ENCODE measurements at places on chromosomes 1 and 21.
A peak's percentile ranks its signal among the peaks of the same experiment; 100 is the strongest.

GRCh38 chr1:230537456-230537855 is 104.8 kb upstream of the COG2 start:
- no peak for DNase-seq

GRCh38 chr1:201487742-201488141 is 18.8 kb upstream of the PHLDA3 start:
- DNase-seq, result no peak

DNA sequence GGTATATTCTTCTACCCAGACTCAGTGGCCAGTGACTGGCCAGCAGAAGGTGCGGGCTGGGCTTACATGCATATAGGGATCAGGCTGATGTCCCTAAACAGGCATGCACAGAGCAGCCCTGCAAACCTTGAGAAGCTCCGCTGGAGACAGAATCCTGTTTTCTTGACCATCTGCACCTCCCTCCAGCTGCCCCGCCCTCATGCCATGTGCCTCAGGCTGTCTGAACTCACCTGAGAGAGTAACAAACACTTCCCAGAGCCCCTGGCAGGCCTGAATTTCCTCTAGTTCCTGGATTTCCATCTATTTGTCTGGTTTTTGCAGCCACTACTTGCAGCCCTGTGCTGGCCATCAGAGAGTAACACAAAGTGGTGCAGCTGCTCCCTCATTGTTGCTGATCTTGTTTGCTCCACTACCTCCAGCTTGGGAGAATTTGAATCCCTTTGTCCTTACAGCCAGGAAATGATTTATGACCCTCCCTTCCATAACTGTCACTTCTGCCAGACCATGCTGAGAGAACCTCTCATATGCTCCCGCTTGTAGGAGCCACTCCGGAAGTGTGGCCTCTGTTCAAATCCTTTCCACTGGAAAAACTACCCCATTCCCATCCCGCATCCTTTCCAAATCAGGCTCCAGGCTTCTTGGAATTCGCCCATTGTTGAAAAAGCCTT is 113.6 kb downstream of the NMNAT2 start:
- no peak for DNase-seq

- DNase-seq, result peak; percentile 98
These were observed at the start of gene RSBN1 for GRCh38 chr1:113811888-113812660. TSS of gene RSBN1 (minus strand) at chr1:113812476. CDS start at chr1:113812412, 64 bp downstream.

- no peak for DNase-seq
These were observed 20.0 kb downstream of the FUBP1 start for GRCh38 chr1:77958850-77959249.

- no peak for DNase-seq
These were observed 47.0 kb downstream of the KIF26B start for GRCh38 chr1:245201827-245202226.

DNA sequence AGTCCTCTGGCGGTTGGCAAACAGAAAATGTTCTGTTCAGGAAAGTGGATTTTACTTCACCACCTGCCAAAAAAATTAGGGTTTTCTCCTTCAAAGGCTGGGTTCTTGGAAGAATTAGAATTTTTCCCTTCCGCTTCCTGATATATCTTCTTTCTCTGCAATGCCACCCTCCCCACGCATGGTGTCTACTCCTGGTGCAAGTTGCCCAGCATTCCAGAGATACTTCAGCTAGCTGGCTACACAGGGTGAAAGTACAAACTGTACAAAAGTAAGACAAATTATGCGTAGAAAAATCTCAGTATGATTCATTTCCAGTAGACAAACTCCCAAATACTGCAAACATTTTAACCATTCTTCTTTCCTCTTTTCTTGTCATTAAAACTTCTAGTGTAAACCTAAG is 430.1 kb upstream of the ESRRG start:
- DNase-seq, result no peak

GRCh38 chr1:11058595-11059154 is 1.1 kb downstream of the SRM start:
- DNase-seq, result peak; percentile 78

GRCh38 chr1:33443705-33444180 is 12.8 kb upstream of the PHC2 start:
- DNase-seq, result no peak

DNA sequence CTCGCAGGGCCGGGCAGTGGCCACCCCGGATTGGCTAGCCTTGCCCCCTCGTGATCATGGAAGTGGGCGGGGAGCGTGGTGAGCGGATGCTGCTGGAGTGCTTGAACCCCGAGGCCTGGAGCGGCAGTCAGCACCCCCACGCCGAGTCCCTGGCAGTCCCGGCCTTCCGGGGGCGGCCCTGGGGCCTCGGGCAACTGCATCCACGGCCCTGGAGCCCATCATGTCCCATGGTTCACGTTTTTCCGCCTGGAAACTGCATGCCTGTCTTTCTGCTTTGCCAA is 45.6 kb downstream of the CDC7 start:
- no peak for DNase-seq

- no peak for DNase-seq
These were observed 54.0 kb upstream of the POU2F1 start for GRCh38 chr1:167166690-167167075.

DNA sequence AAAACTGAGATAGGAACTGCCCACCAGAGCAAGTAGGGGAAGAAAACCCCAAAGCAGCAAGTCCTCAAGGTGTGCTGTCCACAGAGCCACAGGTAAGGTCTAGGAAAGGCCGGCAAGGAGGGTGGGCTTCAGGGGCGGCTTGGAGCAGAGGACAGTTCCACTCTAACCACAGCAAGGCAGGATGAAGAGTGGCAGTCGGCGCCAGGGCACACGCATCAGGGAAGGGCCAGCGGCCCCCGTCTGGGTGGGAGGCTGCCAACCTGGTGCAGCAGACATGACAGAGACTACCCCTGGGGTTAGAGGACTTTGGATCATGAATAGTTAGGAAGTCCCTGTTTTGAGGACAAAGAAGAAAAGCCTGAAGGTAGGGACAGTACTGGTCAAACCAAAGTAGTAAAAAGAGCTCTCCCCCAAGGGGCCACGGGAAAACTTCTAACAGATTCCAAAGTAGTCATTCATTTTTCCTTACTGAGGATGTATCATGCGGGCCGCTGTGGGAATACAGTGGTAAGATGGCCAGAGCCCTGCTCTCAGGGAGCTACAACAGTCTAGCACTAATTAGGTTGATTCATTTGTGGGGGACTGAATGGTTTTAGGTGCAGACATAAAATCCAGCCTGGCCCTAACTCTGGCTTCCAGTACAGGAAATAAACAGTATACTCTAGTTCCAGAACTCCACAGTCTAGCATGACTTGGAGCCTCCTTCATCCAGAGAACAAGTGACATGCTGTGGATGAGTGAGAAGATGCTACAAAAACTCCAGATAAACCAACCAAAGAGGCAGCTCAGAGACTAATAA is 3.5 kb upstream of the RAP1GAP start:
- no peak for DNase-seq

GRCh38 chr1:156086256-156086662 is 4.0 kb upstream of the MEX3A start:
- DNase-seq, result no peak

- no peak for DNase-seq
These were observed 95.1 kb upstream of the SLC45A1 start for GRCh38 chr1:8222789-8223188.

DNA sequence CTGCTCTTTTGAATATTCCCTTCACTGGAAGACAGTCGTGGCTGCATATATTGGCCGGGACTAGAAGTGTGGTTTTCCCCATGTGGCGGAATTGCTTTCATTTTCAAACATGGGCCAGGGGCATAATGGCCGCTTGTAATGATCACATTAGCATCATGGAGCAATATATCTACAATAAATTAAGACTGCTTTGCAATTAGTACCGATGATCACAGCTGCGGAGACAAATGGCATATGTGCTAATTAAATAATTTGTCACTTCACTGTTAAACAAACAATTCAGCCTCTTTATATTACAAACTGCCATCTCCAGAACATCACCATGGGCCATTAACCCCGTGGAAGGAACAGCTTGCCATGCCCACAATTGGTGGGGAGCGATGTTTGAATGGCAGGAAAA is 68.2 kb upstream of the OLIG2 start:
- no peak for DNase-seq

DNA sequence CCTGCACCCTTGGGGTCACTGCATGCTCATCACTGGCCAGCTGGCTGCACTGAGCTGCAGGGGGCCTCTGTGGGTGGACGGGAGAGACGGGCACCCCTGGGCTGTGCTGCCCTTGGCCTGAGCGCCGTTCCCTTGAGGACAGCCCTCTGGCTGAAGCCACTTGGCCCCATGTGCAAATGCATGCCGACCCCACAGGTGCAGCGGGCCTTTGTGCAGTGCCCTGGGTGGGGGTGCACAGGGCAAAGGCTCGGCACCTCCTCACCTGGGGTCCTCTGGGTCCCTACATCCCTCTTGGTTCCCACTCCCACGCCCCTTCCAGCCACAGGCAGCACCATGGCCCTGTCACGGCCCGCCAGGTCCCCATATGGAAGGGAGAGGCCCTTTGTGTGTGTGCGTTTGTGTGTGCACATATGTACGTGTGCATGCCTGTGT is 41.3 kb downstream of the COQ8A start:
- no peak for DNase-seq

DNA sequence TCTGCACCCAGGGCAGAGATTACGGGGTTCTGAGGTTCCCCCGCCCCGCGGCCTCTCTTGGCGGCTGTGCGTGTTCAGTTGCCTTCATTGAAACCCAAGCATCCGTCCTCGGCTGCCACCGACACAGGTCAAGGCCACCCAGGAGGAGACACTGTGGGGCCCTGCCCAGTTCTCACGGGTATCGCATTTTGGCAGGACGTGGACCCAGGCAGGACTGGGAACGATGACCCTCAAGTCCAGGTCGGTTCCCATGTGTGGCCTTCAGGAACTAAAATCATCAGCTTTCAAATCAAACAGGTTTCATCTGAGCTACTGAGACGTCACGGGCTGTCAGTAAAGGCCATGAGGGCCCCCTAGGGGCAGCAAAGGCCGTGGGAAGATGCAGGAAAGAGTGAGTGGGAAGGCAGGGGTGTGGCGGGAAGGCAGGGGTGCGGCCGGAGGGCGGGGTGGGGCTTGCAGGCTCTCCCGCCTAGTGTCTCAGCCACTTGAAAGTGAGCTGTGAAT is 7.0 kb upstream of the C1orf174 start:
- DNase-seq, result no peak

- no peak for DNase-seq
These were observed 76.9 kb downstream of the RGS18 start for GRCh38 chr1:192235127-192235526.

DNA sequence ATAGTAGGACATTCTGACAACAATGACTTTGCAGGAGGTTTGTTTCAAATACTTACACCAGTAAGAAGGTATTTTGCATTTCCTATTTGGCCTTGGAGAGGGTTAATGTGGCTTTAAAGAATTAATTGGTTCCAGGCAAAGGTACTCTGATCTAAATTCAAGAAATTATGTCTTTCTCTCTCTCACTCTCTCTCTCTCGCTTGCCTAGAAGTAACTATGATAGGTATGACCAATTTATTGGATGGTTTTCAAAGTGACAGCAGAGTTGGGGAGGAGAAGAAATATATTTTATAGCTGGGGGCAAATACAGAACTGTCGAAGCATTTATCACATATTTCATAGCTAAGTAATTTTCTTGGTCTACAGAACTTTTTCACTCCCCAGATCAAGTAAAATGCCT is 116.0 kb downstream of the ATP6V1G3 start:
- DNase-seq, result no peak

DNA sequence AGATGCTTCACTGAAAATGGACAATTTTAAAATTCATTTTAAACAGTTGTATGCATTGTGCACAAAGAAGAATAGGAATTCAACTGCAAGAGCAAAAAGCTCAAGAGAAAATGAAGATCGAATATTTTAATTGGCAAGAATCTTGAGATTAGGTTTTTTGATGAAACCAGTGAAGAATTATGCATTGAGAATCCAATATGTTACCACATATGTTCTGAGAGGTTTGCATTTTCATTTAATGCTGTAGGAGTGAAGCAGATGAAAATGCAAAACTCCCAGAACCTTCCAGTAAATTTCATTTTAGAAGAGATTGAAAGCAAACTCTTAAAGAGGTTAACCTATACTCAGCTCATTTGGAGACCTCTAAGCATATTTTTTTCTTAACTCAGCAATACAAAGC is 298.0 kb downstream of the OLFM3 start:
- DNase-seq, result no peak

- no peak for DNase-seq
These were observed 661.1 kb downstream of the NPHP4 start for GRCh38 chr1:5331101-5331500.

DNA sequence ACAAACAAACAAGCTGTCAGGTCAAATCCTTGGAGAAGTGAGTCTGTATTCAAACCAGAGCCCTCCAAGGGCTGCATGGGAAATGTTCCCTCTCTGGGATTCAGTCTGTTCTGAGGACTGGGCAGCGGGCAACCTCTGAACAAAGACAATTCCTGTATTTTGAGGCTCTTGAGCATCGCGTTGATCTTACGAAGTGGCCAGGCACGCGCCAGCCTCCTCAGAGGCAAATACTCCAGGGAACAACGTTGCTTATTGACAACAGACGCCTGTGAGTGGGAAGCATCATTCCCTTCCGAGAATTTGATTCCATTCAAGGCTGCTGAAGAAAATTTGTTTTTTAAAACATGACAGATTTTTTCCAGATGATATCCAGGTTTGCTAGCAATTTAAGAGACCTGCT is 20.0 kb upstream of the TACSTD2 start:
- no peak for DNase-seq

DNA sequence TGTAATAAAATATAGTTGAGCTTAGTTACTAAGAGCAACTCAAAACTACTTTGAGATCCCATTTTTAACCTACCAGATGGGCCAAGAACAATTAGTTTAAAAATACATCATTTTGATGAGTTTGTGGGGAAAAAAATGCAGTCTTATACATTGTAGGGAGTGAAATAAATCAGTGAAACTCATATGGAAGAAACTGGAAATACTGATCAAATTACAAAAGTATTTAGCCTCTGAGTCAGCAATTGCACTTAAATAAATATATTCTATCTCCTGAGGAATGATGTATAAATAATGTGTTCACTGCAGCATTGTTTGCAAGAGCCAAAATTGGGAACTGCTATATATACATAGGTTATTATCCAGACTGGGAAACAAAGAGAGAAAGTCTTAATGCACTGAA is 4.6 kb upstream of the SMCP start:
- DNase-seq, result no peak

GRCh38 chr1:65084066-65084465 is 63.9 kb upstream of the AK4 start:
- no peak for DNase-seq

GRCh38 chr1:196527919-196528318 is 80.3 kb downstream of the KCNT2 start:
- no peak for DNase-seq

DNA sequence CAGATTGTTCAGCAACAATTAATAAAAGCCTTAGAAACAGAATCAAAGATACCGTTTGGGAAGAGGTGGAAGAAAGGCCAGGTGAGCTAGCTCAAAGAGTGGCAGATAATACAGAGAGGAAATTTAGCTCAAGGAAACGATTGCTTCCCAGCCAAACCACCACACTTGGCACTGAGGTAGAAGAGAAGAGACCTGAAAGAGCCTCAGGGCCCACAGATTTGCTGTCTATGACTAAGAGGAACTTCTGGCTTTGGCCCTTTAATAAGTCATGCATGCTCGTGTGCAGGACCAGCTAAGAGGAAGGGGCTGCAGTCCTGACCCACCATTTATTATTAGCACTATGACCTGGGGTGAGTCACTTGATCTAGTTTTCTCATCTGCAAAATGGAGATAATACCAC is 72.8 kb upstream of the BCL10 start:
- no peak for DNase-seq

All from DMS79 (cell line).